ENCODE measurements at places on chromosomes 11 and 22.

DNA sequence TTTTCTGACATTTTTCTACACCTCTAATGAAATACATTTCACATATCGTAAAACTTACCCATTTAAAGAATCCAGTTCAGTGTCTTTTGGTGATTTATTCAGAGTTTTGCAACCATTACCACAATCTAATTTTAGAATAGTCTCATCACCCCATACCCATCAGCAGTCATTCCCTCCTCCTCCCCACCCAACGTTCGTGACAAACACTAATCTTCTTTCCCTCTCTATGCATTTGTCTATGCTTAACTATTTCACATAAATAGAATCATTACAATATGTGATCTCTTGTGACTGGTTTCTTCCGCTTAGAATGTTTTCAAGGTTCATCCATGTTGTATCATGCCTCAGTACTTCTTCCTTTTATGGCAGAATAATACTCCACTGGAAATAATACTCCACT, 9.5 kb downstream of the TTC28 start:
- DNase-seq: no peak

- no peak for DNase-seq
These were observed at the start of gene LAYN for GRCh38 chr11:111540114-111540936. TSS of gene LAYN (plus strand) at chr11:111540720. CDS start at chr11:111540844, 124 bp downstream.

GRCh38 chr11:75189108-75189507, 38.2 kb downstream of the SLCO2B1 start:
- DNase-seq: no peak

DNA sequence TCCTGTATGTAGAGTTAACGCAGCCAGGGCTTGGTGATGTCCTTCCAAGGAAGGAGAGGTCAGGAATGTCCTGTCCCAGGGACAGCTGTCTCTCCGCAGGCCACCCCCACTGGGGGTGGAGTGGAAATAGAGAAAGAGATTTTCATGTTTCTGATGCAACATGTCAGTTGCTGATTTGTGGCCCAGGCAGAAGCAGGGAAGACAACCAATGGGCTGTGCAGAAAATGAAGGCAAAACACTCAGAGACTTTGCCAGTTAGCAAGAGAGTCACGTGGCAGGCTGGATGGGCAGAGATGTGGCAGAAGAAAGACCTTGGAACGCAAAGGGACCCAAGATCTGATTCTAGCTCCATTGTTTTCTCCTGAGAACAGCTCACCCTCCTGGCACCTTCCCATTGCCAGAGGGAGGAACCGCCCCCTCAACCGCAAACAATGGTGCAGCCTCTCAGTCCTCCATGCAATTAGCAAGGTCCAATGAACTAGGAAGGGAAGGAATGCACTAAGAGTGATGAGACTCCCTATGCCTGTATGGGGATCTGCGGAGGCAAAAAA, 71.0 kb downstream of the SYN3 start:
- no peak for DNase-seq

DNA sequence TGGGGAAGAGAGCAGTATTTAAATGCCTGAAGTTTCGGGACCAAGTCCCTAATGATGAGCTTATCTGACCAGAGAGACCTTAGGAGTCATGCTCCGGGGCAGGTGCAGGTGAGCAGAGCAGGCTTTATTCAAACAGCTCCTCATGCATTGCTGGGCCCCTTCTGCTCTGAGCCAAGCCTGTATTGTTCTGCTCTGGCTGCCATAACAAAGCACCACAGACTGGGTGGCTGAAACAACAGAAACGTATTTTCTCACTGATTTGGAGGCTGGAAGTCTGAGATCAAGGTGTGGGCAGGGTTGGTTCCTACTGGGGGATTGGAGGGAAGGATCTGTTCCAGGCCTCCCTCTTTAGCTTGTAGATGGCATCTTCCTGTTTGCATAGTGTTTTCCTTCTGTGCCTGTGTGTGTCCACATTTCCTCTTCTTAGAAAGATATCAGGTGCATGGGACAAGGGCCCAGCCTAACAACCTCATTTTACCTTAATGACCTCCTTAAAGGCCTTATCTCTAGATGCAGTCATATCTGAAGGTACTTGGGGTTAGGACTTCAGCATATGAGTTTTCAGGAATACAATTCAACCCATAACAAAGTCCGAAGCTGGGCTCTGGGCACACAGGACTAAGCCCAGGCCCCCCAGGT, 97.1 kb upstream of the PARVA start:
- no peak for DNase-seq

- DNase-seq: no peak
These were observed 25.4 kb downstream of the APIP start for GRCh38 chr11:34890812-34891211.

DNA sequence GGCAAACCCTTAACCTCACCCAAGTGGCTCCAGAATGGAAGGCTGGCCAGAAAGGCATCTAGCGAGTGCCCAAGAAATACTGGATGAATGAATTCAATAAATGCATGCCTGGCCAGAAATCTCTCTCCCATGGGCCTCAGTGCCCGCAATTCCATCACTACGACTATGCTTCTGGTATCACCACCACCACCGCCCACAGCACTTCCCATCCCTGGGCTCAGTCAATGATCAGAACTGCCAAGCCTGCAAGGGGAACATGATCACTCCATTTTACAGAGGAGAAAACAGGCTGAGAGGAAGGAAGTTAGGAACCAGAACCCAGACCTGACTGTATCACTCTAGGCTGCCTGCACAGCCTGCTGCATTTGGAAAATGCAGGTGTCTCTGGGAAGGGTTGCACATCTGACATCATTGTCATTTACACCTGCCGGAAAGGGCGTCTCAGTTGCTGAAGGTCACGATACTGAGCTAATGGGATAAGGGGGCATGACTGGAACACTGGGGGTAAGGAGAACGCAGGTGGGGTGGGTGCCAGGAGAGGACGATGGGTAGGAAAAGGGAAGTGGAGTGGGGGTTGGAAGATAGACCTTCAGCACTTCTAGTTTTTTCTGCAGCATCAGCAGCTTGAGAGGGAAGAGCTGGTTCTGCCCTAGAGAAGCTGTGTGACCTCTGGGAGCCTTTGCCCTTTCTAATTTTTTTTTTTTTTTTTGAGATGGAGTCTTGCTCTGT, 3.2 kb downstream of the GPR152 start:
- DNase-seq: no peak

DNA sequence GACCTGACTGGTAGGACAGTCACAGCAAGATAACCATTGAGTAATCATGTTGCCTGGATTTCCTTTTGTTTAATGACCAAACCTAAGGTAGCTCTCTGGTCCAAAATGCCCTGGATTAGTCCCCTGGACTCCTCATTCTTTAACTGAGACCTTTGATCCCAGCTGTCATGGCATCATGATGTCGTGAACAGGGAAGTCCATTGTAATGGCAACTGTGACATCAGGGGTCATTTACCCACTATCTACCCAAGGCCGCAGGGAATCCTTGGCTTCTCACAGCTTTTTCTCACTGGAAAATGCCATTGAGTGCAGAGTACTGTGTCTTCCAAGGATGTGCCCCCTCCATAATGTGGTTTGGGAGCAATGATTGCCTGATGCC, 29.1 kb upstream of the IGLL5 start:
- DNase-seq: no peak

DNA sequence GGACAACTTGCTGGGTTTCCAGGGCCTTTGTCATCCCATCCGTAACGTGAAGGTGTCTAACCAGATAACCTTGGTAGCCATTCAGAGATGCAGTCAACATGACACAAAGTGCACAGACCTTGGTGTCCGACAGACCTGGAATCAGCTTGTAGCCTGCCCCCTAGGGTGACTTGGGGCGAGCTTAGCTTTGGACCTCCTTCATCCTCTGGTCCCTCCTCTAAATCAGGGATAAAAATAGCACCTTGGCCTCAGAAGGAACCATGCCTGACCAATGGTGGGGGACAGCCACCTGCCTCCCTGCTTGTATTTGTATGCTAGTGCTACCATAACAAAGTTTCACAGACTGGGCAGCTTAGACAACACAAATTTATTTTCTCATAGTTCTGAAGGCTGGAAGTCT, 3.7 kb downstream of the SNRPD3 start:
- DNase-seq: no peak

GRCh38 chr11:108966206-108966605, 301.3 kb downstream of the DDX10 start:
- DNase-seq: no peak

DNA sequence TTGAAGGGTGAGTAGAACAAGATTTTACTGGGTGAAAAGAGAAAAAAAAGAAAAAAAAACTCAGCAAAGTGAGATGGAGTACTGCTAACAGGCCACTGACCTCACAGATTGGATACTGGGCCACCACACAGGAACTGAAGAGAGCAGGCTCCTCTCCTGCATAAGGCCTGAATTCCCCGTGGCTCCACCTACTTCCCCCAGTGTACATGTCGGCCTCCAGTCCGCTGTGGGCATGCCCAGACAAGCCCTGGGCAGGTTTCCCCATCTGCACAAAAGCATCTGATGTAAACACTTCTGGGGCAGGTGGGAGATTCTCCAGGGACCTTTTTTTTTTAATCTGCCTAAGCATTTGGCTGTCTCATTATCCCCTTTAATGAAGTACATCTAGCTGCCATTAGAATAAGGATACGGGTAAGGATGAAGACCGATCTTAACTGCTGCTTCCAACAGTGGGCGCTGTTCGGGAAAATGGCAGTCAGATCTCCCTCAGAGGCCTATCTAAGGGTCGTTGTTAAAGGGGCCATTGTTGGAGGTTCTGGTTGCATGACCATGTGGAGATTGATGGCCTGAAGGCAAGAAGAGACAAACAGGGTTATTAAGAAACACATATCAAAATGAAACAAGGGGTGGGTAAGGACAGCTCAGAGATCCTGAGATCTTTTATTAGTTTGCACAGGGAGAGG, 48.5 kb downstream of the MS4A13 start:
- DNase-seq: no peak

DNA sequence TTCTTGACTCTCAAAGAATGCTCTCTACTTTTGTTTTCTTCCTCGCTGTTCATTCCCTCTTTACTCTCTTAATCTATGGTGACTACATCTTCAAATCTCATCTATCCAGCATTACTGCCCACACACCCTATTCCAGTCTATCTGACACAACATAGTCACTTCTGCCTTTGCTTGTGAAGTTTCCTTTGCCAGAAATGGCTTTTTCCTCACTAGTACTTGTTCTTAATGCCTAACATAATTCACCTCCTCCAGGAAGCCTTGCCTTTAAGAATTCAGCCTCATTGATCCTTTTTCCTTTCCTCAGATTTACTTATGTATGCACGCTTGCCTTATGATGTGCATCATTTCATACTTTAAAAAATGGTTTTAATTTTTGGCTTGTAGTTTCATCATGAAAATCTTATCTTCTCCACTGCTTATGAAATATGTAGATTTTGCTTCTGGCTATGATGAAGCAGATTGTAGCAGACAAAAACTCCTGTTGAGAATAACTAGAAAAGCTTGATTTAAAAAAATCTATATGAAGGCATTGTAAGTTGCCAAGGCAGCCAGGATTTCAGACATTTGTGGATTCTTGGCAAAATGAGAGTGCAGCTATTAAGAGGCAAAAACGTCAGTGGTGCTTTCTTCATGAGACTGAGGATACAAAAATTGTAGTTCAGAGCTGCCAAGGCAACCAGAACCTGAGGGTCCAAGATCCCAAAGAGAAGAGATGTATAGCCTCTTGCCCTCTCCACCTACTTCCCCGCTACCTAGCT, 31.8 kb downstream of the RNF169 start:
- DNase-seq: no peak

GRCh38 chr22:19596680-19597398, 72.6 kb upstream of the CLDN5 start:
- DNase-seq: no peak

GRCh38 chr11:123086305-123086704, 24.4 kb upstream of the HSPA8 start:
- no peak for DNase-seq

GRCh38 chr11:131999084-131999483, 628.7 kb downstream of the NTM start:
- no peak for DNase-seq

DNA sequence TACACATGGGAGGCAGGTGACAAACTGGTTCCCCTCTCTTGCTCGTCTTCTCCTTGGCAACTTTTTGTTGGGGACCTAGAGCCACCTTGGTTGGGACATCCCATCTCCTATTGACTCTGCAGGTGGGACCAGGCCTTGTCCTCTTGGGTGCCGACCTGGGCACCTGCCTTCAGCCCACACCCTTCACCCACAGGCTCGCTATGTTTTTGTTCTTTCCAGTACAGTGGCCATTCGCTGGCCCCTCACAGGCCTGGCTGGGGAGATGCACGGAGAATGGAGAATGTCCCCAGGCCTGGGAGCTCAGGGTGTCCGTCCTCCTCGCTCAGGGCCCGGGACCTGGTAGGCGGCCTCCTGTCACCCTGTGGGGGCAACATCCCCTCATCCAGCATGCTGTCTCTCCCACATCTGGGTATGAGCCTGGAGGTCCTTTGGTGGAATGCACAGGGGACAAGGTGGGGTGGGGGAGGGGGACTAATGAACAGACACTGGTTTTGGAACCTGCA, 14.9 kb upstream of the OMP start:
- DNase-seq: no peak

GRCh38 chr22:38566726-38567504, 3.1 kb downstream of the DMC1 start:
- no peak for DNase-seq

DNA sequence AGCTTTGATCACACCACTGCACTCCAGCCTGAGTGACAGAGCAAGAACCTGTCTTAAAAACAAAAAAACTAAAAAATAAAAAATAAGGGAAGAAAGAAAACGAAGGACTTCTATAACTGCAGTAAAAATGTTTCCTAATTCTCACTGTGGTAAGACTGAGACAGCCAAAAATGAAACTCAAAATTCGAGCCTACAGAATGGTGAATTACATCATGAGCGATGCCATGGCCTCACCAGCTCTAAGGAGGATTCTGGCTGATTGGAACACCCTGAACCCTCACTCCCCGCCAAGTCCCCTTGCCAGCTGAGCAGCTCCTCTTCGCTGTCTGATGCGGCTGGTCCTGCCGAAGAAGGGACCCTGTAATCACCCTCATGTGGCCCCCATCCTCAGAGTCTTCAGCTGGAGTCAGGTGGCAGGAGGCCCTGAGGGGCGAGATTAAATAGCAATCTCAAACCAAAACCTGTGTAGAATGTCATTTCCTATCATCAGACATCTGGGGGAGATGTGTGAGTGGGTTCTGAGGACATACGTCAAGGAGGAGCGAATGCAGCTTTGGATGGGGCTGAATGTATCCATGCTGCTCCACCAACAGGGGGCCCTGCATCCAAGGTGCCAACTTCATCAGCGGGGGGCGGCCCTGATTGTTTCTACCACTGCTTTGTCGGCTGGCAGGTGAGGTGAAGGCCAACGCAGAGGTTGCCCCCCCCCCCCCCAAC, 29.2 kb downstream of the PDGFB start:
- no peak for DNase-seq

DNA sequence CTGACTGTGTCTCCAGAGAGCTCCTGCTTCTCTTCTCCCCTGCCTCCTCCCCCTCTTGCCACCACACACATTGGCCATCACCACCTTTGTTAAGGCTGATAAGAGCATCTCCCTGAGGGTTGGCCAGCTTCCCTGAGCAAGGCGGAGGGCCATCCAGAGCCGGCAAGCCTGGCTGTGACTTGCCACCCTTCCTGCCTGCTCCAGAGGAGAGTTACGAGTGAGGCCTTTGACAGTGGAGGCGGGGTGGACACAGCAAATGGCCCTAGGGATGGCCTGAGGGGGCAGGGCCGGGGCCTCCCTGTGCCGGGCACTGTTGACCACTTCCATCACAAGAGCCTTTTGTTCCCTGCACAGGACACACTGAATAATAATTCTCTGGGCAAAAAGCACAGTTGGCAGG, 5.4 kb downstream of the FREY1 start:
- no peak for DNase-seq

GRCh38 chr11:75330291-75330690, 21.2 kb downstream of the ARRB1 start:
- peak; percentile 76 for DNase-seq

GRCh38 chr11:13761716-13762115, 93.2 kb downstream of the FAR1 start:
- no peak for DNase-seq

- no peak for DNase-seq
These were observed 545.7 kb upstream of the B3GAT1 start for GRCh38 chr11:134957540-134958335.

Measured in hematopoietic multipotent progenitor cell treated with erythropoietin and hydrocortisone succinate and interleukin-3 and kit ligand, for 17 days (in vitro differentiated cells).